Osteocyte (in vitro differentiated cells): ENCODE measurements at places on chromosomes 5 and 9. TPM values are rescaled to one million over a fixed set of nuclear protein-coding genes. Genes with fewer than 3 reads are reported as not detected.

The S1PR3 gene
- total RNA-seq: 1.6 and 2.1 TPM in 2 replicates

DNA sequence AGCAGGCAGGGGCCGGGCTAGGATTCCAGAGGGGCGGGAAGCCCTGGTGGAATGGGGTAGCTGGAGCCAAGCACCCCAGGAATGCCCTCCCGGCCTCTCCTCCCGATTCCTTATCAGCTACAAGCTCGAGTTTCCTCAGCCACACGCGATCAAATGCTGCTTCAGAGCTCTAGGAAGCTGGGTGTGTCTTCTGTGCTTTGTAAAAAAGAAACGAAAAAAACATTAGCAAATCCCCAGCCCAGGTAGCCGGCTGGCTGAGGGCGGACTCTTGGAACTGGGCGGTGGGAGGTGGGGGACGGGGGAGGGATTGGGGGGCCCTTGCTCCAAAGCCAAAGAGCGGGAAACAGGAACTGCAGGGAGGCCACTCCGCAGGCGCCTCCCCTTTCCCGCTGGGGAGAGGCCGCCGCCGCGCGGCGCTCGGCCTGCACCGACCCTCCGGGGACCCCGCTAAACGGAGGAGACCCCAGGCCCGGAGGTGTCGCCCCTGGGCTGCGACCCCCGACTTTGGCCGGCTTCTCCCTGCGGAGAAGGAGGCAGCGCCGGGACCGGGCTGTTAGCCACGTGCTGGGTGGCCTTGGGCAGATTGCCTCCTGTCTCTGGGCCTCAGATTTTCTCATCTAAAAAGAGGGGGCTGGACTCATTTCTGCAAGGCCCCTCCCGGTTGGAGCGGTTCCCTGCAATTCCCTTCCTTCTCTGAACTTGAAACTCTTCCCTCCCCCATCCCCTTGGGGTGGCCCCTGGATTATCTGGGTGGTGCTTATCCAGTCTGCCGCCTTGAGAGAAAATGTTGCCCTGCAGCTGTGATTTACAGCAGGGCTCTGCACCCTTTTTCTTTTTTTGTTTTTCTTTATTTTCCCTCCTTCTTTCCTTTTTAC lies 40.9 kb upstream of the FABP6 start:
- no peak for DNase-seq

DNA sequence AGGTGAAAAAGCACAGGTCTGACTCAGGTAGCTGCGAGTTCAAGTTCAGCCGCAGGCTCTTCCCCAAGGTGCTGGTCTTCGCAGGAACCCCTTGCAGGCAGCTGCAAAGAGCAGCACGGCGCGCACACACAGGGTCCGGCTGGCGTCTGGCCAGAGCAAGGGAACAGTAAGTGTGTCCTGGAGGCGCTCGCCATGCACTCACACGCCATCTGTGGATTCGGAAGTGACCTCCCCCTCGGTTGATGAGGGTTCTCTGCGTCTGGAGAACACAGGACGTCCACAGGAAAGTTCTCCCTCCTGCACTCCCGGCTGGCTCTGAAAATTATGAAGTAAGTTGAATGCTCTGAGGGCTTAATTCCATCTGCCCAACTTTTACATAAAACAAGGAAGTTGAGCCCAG lies 14.0 kb upstream of the EGFL7 start:
- DNase-seq: no peak

DNA sequence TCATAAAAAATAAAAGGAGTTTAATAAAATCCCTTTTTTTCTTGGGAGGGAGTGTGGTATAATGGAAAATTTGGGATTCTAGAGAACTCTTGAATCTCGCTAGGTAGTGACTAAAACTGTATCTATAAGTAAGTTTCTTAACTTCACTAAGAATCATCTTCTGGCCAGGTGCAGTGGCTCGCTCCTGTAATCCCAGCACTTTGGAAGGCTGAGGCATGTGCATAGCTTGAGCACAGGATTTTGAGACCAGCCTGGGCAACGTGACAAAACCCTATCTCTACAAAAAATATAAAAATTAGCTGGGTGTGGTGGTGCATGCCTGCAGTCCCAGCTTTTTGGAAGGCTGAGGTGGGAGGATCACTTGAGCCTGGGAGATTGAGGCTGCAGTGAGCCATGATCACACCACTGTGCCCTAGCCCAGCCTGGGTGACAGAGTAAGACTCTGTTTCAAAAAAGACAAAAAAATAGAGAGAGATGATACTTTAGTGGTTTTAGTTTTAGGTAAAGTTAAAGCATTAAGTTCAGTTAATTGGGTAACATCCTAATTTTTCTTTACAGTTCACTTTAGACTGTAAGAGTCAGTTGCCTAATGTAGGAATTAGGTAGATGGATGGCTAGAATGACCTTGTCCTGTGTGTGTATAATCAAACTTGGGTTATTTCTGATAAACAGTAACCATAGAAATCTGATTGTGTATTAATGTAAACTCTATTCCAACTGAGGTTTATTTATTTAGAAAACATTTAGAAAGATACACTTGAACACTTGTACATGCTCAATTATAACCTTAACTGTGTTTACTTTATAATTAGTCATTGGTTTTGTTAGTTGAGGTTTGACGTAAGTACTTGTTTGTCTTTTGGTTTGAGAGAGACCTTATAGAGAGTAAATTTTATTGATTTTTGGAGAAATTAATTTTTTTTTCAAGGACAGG lies 17.8 kb downstream of the UNC13B start:
- no peak for DNase-seq

GRCh38 chr9:20220286-20220685 lies 402.0 kb downstream of the MLLT3 start:
- no peak for DNase-seq

The SPATA31D4 gene
- total RNA-seq: not detected in 2 replicates

GRCh38 chr9:116465576-116466270 lies 221.4 kb upstream of the TRIM32 start:
- no peak for DNase-seq

The GABRA1 gene
- not detected in 2 replicates for total RNA-seq

The EIF4E1B gene
- not detected in 2 replicates for total RNA-seq

- DNase-seq: no peak
Measured at GRCh38 chr5:39080597-39081204, 6.5 kb upstream of the RICTOR start.

GRCh38 chr5:124317451-124317850 lies 429.0 kb downstream of the ZNF608 start:
- no peak for DNase-seq

The OGN gene
- total RNA-seq: 3.9 and 5.5 TPM in 2 replicates

- DNase-seq: no peak
Measured at GRCh38 chr5:14330729-14331385, 187.7 kb downstream of the TRIO start.

GRCh38 chr9:135647884-135648283 lies 8.5 kb upstream of the GLT6D1 start:
- no peak for DNase-seq

GRCh38 chr5:178772351-178772750 lies 41.9 kb upstream of the ZNF354A start:
- no peak for DNase-seq

The CDH18 gene
- total RNA-seq: not detected in 2 replicates

The F12 gene
- 1.0 and 1.5 TPM in 2 replicates for total RNA-seq

The GOLPH3 gene
- total RNA-seq: 91.2 and 94.9 TPM in 2 replicates

DNA sequence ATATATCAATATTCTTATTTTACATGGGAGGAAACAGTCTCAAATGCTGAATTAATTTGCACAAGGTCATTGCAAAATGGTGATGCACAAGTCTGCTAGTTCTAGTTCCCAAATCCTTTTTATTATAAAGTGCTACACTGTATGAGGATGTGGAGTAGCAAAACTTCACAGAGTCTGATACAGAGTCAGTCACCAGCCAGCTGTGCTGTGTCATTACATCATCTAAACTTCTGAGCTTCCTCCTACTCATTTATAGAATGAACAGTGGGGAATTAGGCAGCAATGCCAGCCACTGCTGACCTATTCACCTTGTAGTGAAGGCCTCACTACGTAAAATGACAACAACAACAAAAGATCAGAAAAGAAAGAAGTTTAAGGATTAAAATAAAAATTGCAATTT lies 357.8 kb downstream of the TMEM167A start:
- no peak for DNase-seq

DNA sequence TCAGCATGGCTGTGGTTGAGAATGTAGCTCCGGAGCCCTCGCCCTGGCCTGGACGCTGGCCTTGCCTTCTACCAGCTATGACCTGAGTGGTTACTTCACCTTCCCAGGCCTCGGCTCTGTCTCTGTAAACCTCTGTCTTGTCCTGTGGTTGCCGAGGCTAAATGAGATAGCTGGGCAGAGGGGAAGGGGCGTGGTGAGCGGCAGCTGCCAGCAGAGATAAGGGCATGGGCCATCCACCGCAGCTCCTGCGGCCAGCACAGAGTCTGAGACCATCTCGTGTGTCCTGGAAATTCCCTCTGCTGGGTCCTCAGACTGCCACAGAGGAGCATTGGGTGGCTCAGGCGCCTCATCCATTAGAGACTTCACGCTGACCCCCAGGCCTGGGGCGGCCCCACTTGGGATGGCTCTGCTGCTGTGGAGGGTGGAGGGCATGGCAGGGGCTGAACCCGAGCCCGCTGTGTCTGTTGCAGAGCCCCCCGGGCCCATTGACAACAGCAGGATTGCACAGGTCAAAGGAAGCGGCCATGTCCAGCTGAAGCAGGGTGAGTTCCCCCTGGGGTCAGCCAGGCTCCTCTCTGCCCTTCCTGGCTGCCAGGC lies 43.9 kb downstream of the USP20 start:
- no peak for DNase-seq

DNA sequence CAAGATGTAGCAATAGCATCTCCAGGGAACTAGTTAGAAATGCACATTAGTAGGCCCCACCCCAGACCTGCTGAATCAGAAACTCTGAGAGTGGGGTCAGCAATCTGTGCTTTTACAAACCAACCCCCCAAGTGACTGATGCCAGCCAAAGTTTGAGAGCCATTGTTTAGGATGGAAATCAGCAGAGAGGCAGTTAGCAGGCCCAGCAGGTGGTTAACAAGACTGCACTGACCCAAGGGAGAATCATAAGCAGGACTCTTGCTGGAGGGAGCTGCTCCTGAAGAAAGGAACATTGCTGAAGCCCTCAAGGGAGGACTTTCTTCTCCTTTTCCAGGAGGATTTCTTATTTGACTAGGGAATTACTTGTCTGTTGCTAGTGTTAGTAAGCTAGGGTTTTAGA lies 74.2 kb upstream of the SLC12A2 start:
- DNase-seq: no peak

GRCh38 chr5:144247131-144247530 lies 76.5 kb downstream of the KCTD16 start:
- no peak for DNase-seq

GRCh38 chr5:151584057-151584937 lies 6.8 kb downstream of the FAT2 start:
- no peak for DNase-seq

The CCDC152 gene
- not detected in 2 replicates for total RNA-seq

- no peak for DNase-seq
Measured at GRCh38 chr5:126000507-126000906, 422.7 kb upstream of the GRAMD2B start.

- DNase-seq: no peak
Measured at GRCh38 chr9:80156756-80157472, 585.1 kb downstream of the TLE4 start.

The SPAAR gene
- 0.56 TPM in 1 of 2 replicates, not detected in the other for total RNA-seq

DNA sequence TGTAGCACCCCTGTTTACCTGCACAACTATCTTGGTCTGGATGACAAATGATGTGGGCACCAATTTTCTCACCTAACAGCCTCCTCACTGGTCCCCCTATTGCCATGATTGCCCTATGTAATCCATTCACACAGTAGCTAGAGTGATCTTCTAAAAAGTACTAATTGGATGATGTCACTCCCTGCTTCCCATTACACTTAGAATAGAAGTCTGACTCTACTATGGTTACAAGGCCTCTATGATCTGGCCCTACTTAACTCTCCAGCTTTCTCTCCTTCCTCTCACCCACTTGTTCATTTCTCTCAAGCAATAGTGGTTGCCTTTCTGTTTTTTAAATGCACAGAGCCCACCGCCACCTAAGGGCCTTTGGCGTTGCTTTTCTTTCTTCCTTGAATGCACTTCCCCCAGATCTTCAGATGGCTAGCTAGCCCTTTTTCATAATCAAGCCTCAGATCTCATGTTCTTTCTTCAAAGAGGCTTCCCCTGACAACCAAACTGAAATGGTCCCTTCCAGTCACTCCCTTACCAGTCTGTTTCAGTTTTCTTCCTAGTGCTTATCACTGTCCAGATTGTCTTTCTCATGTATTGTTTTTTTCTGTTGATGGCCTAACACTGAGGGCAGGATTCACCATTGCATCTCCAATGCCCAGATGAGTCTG lies 8.7 kb downstream of the IGIP start:
- no peak for DNase-seq

DNA sequence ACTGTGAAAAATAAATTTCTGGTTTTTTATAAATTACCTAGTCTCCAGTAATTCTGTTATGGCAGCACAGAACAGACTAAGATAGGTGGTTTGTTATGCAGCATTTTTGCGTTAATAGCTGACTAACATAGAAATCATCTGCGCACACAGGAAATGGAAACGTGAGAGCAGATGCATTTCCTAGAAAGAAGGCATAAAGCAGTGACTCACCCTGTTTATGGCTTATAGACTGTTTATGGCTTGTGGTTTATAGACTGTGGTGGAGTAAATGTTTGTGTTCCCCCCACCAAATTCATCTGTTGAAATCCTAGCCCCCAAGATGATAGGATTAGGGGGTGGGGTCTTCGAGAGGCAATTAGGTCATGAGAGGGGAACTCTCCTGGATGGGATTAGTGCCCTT lies 18.3 kb upstream of the OSMR start:
- no peak for DNase-seq

DNA sequence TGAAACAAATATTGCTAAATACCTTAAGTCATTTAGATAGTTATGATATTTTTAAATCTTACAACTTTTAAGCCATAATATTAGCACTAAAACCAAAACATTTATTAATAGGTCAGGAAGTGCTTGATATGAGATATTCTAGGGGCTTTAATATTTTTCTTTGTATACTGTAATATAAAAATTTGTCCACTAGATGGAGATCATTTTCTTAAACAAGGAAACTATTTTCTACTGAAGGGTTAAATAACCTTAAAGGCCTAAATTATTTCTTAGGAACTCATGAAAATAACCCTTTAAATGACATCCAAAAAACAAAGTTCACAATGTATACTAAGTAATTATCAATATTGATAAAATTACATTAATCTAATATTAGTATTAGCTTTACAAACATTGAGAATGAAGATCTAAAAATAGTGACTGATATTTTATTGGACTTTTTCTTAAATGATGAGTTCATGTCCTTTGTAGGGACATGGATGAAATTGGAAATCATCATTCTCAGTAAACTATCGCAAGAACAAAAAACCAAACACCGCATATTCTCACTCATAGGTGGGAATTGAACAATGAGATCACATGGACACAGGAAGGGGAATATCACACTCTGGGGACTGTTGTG lies 635.7 kb downstream of the RAB3C start:
- no peak for DNase-seq

GRCh38 chr5:176810081-176810597 lies at the start of gene UNC5A:
TSS of gene UNC5A (plus strand) at chr5:176810559. CDS start at chr5:176810751, 192 bp downstream.
- no peak for DNase-seq

The PTGDS gene
- total RNA-seq: 123 and 129 TPM in 2 replicates

- DNase-seq: no peak
Measured at GRCh38 chr9:86685556-86685955, 261.8 kb downstream of the GAS1 start.

DNA sequence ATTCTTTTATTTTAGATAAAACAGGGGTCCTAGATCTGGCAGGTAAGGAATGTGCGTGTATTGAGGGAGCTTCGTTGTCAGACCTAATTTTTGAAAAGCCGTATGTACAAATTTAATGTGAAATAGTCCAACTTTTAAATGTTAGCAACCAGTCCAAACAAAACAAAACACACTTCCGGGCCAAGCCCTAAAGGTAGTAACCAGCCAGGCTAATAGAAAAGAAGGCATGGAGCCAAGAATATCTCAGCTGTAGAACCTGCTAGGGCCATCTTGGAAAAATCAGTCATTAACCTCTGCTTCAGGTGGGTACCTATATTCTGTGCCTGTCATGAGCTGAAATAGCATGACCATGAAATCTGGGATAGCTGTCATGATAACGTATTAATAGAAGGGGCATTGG lies 71.0 kb downstream of the SMARCA2 start:
- DNase-seq: no peak
